ENCODE measurements at places on chromosomes 2 and 18.

DNA sequence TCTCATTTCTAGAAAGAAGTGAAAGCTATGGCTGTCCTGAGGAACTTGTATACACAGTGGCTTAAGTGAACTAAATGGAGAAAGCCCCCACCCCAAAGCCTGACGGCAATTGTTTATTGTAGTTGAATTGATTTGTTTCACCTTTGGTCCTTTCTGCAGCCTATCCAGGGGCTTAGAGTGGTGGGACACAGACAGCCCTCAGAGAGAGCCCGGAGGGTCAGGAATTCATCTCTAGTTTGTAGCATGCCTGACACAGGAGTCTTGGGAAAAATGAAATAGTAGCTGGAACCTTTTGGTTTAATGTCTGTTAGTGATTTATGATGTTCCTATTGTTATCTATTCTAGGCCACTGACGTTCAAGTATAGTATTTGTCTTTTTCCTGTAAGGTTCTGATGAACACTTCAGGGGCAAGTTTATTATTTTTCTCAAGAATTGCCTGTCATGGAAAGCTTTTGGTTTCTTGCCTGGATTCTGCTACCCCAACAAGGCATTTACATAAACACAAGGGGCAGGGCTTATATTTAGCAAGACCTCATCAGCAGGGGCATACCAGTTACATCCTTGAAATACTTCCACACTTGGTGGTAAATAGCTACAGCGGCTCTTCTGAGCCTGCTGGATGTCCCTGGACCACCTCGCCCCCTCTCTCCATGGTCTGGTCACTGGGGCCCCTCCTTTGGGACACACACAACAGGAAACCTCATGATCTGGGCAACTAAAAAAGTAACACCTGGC lies 44.4 kb downstream of the KCNE4 start:
- no peak for DNase-seq

DNA sequence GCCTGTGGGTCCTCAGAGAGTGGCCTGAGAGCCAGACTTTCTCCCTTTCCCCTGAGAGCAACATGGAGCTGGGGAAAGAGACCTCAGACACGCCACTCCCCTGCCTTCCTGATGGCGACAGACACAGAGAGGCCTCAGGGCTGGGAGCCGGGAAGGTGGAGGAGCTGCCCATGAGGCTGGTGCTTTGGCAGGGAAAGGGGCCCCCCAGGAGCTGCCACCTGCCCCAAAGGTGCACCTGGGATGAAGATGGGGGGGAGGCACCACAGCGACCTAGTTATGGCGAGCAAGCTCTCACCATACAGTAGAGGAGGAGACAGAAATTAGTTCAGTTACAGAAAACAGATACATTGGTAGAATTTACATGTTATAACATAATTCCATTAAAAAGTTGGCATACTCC lies 80.7 kb upstream of the PXDN start:
- no peak for DNase-seq

DNA sequence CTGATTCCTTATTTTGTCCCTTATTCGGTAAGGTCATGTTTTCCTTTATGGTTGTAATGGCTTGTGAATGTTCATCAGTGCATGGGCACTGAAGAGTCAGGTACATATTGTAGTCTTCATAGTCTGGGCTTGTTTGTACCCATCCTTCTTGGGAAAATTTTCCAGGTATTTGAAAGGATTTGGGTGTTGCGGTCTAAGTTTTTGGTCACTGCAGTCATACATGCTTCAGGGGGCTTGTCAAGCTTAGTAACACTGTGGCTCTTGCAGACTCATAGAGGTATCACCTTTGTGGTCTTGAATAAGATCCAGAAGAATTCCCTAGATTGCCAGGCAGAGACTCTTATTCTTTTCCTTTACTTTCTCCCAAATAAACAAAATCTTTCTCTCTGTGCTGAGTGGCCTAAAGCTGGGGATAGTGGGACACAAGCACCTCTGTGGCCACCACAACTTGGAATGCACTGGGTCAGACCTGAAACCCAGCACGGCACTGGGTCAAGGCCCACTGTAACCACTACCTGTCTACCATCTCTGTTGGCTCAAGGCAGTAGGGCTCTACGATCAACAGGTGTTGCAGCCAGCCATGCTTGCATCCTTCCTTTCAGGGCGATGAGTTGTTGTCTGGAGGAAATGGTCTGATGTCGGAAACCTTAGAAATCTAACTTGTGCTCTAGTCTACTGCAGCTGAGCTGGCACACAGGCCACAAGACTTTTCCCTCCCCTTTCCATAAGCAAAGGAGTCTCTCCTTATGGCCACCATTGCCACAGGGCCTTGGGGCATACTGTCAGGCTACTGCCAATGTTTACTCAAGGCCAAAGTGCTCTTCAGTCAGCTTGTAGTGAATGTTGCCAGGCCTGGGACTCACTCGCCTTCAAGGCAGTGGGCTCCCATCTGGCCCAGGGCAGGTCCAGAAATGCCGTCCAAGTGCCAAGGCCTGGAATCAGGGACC lies 21.5 kb downstream of the IL1RN start:
- no peak for DNase-seq

- no peak for DNase-seq
Observed at GRCh38 chr2:60991644-60992043, 25.9 kb upstream of the PEX13 start.

DNA sequence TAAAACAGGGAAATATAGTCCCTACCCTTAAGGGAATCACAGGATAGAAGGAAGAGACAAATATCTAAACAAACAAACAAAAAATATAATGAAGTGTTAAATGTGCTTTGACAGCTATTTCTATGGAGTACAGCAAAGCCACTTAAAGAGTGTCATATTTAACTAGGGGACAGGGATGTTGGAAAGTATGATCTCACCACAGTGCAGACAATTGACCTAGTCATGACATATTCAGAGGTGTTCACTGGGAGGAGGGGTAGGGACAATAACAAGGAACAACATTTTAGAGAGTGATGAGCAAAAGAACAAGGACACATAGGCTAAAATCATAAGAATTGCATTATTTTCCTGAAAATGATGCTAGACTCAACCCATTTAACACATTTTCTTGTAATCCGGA lies 107.5 kb downstream of the TMEM163 start:
- no peak for DNase-seq

- no peak for DNase-seq
Observed at GRCh38 chr2:36727550-36727949, 31.0 kb downstream of the VIT start.

Measured in activated CD4-positive, alpha-beta T cell treated with anti-CD3 and anti-CD28 coated beads for 24 hours (primary cell).